ENCODE measurements at places on chromosomes 3 and 15. TPM values are rescaled to one million over a fixed set of nuclear protein-coding genes. Genes with fewer than 3 reads are reported as not detected.

DNA sequence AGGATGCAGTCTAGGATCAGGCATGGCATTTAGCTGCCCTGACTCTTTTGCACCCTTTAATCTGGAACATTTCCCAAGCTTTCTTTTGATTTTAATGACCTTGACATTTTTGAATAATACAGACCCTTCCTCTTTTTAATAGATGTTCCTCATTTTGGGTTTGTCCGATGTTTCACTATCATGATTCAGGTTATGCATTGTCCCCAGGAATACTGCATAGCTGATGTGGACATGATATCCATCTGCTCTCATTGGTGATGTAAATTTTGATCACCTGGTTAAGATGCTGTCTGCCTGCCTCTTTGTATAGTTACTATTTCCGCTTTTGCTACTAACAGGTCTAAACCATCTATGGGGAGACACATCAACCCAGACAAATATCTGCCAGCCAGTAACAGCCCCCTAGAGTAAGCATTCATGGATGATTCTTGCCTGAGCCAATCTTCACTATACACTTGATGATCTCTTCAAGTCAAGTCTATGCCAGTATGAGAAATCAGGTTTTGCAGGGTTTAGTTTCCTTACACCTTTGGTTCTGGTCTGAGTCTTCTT, 50.6 kb upstream of the ULK4 start:
- no peak for DNase-seq

GRCh38 chr3:12428126-12428525, 56.2 kb upstream of the TSEN2 start:
- no peak for DNase-seq

DNA sequence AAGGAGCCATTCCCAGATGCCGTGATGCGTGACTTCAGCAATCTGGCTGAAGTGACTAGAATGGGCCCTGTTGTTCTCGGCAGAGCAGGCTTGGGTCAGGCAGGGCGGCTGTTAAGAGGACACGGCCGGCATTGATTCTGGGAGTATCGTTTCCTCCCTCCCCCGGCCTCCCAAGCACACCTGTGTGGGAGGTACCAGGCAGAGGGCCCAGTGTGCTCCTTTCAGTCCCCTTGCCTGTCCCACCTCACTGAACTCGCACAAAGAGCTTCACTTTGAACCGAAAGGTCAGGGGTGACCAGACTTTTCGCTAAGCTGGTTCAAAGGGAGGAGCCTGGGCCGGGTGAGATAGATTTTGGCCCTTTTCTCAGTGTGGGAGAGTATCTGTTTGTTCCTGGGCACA, 92.7 kb downstream of the CEMIP start:
- no peak for DNase-seq

- DNase-seq: no peak
These were observed 62.0 kb upstream of the CSTA start for GRCh38 chr3:122263058-122263457.

The SMCO1 gene
- total RNA-seq: not detected
